ENCODE measurements at places on chromosomes 5 and 9.

GRCh38 chr5:135030123-135030955 is 3.7 kb downstream of the PITX1 start:
- no peak for DNase-seq

- DNase-seq, result no peak
Observed at GRCh38 chr5:35810601-35811000, 46.1 kb upstream of the IL7R start.

DNA sequence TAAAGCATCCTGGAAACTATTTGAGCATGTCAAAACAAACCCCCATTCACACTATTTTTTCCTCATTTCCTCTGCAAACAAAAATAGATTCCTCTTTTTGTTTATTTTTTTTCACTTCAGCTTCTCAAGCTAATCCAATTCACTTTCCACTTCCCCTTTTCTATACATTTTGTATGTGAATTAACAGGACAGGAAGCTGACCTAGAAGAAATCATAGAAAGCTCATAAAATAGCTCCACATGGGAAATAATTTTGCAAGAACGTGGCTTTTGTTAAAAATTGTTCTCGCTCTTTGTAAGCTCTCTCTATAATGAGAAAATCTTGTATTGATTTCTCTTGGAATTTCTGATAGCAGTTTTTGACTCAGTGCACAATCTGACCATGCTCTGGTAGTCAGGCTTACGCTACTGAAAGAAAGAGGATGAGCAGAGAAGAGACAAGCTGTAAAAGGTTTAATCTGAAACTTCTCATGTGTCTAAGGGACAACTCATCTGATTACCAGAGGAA is 215.8 kb downstream of the ADAMTS12 start:
- DNase-seq, result no peak

DNA sequence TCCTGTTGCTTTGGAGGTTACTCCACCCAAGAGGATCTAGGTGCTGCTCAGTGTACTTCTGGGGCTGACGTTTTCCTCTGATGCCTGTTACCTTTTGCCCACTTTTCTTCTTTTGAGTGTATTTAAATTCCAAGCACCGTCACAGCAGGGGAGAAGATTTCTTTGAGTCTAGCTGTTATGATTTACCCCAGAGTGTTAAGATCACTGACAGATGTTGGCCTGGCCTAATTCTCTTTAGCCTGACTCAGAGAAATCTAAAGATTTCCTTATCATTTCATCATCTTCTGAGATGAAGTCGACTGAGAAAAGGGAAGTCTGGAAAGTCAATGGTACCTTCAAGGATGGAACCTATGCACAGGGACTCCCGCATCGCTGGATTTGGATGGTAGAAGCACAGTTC is 191.5 kb downstream of the FBXL7 start:
- no peak for DNase-seq

DNA sequence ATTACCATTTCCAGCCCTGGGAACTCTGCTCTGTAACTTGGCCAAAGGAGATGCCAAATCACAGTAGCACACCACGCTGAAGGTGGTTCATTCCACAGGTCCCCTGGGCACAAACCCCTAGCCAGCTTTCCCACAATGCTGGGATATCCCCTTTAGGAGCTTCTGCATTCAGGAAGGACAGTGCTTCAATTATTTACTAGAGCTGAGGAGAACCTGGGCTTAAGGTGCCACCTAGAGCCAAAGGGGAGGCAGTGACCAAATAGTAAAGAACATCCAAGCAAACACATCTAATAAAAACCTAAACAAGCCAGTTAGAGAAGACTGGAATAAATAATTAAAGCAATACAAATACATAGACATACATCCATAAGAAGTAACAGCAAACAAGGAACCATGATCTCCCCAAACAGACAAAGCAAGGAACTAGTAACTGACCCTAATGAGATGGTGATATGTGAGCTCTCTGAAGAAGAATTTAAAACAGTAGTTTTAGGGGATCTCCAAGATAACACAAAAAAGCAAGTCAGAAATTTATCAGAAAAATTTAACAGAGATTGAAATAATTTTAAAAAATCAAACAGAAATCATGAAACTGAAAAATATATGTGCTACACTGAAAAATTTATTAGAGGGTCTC is 14.6 kb downstream of the KIF4B start:
- no peak for DNase-seq

DNA sequence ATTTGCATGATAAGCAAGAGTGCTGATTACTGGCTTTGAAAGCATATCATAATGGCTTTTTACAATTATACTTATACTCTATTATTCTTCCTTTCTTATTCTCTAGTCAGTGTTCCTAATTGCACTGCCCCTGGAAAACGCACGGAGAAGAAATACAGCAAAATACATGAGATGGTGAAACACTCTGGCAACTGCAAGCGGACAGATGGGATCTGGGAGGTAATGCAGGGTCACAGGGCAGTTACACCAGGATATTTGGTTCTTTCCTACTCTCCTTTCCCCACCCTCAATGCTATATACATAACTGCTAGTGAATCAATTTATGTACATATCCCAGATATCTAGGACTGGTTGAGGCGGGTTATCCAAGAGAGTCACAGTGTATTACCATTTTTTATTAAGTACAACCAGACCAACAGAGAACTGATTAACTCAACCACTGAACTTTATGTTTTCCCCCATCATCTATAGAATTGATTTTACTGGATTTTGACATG is 423.7 kb downstream of the ZSWIM6 start:
- no peak for DNase-seq

GRCh38 chr5:2711446-2712425 is 39.7 kb downstream of the IRX2 start:
- no peak for DNase-seq

GRCh38 chr9:130262771-130263170 is 2.8 kb upstream of the HMCN2 start:
- DNase-seq, result no peak

DNA sequence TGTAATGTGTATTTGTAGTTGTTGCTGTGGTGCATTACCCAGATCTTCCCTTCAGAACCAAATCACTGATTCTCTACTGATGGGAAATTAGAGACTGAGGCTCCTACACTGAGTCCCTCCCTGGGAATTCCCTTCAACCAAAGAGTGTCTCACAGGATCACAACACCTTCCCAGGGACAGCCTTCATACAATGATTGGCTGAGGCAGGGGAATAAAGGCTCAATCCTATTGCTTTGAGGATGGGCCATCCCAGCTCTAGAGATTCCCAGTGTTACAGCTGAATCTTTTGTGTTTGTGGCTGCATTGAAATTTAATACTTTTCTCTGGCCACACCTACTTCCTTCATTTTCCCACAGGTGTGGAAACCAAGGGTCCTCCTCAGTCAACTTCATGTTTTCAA is 96.4 kb upstream of the ELL2 start:
- DNase-seq, result no peak

All from CD4-positive, alpha-beta T cell (primary cell).